ENCODE measurements at places on chromosomes 13 and 19.

DNA sequence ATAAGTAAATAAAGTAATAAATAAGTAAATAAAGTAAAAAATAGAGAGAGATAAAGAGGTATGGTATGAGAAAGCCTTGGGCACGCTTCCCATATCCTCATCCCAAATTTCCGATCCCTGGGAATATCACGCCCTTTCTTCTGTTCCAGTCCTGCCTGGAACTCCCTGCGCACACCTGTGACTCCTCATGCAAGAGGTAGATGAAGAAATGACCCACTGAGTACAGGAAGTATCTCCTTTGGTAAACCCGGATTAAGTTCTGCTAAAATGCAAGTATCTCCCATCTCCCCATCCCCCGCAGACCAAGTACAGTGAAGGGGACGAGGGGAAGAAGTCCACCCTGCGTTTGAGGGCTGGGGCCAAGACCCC is 399 bp upstream of the ZNF136 start:
- DNase-seq = no peak

GRCh38 chr13:35475960-35476943 is at the start of gene MAB21L1:
Gene MAB21L1 (minus strand): TSS chr13:35476689. CDS start chr13:35476138, 551 bp downstream.
- DNase-seq = peak; percentile 50

- DNase-seq = no peak
These were observed 119.2 kb upstream of the SPACA7 start for GRCh38 chr13:112256716-112257494.

GRCh38 chr13:44347301-44347700 is 26.3 kb upstream of the SERP2 start:
- DNase-seq = no peak

DNA sequence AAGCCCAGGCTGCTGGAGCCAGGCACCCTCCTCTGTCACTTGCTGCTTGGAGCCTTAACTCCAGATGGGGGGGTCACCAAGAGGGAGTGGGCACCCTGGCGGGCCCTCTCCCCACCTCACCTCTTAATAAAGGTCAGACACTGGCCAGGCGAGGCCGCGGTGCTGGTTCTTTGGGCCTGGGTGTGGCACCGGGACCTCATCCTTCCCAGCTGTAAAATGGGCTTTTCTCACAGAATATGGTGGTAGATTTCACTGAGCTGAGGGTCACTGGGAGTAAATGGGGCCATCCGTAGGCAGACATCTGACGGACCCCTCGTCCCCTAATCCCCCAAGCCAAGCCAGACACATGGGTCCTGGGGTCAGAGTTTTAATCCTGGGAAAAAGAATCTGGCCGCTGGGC is 14.9 kb downstream of the STAP2 start:
- DNase-seq = no peak

GRCh38 chr19:3970808-3971598 is at the start of gene DAPK3:
Gene DAPK3 (minus strand): TSS chr19:3971099. CDS start chr19:3969735, 1,364 bp downstream.
- peak; percentile 88 for DNase-seq

DNA sequence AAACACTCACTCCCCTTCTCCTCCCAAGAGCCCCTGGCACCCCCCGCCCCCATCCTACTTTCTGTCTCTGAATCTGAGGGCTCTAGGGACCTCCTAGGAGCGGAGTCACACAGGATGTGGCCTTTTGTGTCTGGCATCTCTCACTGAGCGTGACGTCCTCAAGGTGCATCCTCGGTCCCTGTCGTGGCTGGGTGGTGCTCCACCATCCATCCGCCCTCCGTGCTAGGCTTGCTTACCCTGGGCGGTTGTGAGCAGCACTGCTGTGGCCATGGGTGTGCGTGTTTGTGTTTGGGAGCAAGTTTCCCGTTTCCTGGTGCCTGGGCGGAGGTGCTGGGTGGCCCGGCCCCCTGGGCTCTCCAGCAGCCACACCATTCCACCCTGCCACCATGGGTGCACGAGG is 12.2 kb downstream of the PLEKHJ1 start:
- no peak for DNase-seq

DNA sequence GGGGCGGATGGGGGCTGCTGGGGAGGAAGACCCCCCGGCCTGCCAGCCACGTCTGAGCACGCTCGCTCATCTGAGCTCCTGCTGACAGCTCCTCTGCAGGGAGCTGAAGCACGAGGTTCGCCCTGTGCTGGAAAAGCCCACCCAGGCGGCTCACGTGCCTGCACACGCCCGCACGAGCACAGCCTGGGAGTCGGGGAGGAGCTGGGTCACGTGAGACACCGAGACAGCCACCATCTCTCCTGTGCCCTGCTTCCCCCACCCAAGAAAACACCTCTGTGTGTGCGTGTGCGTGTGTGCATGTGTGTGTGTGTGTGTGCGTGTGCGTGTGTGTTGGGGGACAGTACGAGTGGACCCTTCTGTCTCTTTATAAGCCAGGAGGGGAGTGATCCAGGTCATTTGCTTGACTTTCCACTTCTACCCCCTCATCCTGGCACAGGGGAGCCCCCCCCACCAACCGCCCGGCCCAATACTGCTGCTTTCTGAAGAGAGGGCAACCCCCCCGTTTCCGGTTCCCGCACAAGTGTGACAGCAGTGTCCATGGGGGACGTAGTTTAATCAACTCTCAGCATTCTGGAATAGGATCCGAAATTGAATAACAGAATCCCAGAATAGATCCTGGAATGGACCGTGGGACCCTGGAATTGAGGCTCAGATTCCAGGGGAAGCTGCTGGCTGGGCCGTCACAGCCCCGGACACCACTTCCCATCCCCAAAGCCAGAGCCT is 42.5 kb downstream of the CELF5 start:
- DNase-seq = no peak

DNA sequence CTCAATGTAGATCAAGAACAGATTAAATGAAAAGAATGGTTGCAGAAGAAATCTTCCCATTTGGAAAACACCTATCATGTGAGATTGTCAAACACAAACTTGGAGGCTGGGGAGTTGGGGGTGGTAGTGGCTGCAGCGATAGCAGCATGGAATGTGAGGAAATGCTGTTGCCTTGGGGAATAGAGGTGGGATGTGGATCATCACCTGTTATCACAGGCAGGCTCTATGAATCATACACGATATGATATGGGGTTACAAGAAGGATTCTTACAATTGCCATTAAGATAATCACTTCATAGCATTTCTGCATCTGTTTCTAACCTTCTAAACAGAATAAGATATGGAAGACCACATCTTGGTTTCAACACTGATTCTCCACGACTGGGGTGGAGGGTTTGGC is 88.7 kb downstream of the RNASEH2B start:
- DNase-seq = no peak

DNA sequence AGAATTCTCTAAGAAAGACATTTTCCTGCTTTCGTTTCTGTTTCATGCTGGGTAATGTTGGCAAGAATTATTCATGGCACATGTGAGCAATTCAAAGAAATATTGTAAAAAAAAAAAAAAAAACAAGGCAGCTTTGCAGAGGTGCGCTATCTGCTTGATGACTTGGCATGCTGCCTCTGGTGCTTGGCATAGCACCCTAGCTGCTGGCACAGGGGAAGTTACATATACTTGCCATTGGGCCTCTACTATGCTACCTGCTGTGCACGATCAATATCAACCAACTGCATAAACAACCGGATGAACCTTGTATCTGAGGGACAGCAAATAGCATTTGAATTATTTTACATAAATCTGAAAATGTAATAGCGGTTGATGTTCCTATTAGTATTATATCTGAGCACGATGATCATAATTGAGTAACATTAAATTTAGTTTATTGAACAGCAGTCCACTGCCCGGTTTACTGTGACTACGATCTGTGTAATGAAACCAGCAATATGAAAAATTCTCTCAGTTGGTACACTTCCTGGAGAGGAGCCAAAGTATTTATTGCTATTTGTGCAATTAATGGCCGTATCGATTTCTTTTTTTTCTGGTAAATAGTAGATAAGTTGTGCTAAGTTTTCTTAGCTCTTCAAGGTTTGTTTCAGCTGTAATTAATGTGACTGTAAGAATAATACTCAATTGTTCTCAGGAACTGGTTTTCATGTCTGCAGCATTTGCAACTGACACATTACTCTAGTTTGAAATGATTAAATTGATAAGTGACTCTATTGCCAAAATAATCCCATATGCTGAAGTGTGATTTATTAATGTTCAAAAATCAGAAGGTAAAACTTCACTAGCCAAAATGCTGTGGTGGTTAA is 717.3 kb downstream of the DACH1 start:
- DNase-seq = no peak

DNA sequence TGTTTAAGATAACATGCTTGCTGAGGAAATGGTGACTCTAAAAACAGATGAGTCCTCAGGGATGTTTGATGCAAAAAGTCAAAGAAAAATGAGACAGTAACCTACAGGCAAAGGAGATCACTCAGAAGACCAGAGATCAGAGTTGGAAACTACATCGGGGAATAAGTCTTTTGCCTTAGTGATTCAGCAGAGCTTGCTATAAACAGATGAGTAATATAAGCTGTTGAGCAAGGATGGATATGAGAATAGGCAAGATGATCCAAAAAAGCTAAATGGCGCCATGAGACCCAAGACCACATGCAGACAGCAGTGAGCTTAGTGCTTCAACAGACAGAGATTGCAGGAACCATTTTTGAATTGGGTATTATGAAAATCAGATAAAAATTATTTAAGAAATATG is 168.6 kb downstream of the POSTN start:
- no peak for DNase-seq

- DNase-seq = no peak
These were observed at the start of gene SIAH3 for GRCh38 chr13:45851171-45851921. Gene SIAH3 (minus strand): TSS chr13:45851753. CDS start chr13:45851629, 124 bp downstream.

DNA sequence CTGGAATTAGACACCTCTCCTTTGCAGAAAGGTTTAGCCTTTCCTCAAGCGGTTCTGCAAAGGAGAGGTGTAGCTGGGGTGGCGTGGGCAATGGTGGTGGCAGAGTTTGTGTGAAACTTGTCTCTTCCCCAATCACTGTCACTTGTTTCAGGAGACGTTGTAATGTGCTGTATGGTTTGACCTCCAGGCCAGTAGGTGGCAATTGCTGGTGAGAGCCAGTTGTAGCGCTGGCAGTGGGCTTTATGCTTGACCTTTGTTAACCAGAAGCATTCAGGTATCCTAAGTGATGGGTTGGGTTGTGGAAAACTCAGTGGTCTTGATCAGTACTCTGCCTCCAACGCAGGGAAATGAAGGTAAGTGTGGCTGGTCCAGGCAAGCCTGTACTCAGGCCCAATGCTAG is 12.7 kb upstream of the LILRA5 start:
- no peak for DNase-seq

DNA sequence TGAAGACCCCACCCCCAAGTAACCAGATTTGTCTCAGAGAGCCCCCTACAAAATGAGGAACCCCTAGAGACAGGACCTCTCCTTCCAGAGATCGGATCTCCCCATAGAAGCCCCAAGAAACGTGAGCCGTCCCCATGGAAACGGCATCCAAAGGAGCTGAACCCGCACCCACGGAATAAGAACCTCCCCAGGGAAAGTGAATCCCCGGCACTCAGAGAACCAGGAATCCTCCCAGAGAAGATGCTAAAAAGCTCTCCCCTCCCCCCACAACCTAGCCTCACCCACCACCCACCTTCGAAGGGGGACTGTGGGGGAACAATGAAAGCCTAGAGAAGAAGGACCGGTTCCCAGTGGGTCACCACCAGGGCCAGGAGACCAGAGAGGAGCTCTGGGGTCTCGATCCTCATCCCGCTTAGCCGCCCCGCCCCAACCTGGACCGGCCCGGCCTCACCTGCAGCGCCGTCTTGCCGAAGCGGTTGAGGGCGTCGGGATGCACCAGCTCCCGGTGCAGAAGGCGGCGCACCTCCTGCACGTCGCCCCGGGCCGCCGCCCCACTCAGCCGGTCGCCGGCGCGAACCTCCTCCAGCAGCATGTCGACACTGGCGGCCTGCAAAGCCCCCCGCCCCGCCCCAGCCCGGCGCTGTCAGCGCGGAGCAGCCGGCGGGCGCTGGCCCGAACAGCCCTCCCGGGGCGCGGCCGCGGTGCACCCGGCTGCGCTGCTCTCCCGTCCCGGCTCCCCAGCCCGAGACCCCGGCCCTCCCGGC is 535 bp downstream of the CDKN2D start:
- DNase-seq = no peak

DNA sequence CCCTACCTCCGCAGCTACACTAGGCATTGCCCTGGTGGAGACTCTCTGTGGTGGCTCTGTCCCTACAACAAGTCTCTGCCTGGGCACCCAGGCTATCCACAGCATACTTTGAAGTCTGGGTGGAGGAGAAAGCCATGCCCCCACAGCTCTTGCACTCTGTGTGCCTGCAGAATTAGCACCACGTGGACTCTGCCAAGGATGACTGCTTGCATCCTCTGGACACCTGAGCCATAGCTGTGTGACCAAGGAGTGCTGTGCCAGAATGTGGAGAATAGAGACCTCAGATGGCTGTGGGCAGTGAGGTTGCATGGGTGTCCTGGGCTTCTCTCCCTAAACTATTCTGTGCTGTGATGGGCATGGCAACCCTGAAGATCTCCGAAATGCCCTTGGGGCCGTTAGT is 21.2 kb upstream of the MCF2L start:
- no peak for DNase-seq

DNA sequence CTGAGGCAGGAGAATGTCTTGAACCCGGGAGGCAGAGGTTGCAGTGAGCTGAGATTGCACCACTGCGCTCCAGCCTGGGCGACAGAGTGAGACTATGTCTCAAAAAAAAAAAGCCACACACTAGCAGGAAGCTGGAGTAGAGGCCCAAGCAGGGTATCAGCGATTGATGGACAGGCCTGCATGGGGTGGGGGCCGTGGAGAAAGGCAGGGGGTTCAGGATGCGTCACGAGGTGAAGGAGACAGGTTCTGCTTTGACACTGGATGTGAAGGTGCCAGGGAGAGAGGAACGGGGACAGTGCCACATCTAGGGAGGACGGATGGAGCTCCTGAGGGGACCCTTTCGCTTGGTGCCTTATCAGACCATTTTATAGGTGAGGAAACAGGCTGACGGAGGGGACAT is 7.1 kb downstream of the COLGALT1 start:
- DNase-seq = no peak

GRCh38 chr13:106163426-106163825 is 372.0 kb downstream of the EFNB2 start:
- no peak for DNase-seq

- no peak for DNase-seq
These were observed 63.1 kb downstream of the ZNF100 start for GRCh38 chr19:21704320-21704719.

GRCh38 chr19:13932911-13933393 is 5.3 kb downstream of the PODNL1 start:
- DNase-seq = peak; percentile 8

GRCh38 chr13:92097337-92097903 is 699.0 kb downstream of the GPC5 start:
- no peak for DNase-seq

DNA sequence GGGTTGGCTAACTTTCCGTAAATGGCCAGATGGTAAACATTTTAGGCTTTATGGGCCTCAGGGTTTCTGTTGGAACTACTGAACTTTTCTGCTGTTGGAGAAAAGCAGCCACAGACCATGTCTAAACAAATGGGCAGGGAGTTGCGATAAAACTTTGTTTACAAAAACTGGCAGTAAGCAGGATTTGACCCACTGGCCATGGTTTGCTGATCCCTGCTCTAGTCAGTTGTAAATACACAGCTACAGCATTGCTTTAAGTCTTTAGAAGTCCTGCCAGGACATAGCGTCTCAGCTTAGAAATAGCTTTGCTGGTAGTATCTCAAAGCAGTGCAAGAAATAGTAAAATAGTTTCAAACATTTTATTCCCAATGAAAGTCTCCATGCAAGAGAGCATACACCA is 88.4 kb downstream of the NALCN start:
- DNase-seq = no peak

- DNase-seq = no peak
These were observed 6.3 kb upstream of the RXFP2 start for GRCh38 chr13:31733066-31733465.

- DNase-seq = no peak
These were observed 39.2 kb upstream of the CYP2A7 start for GRCh38 chr19:40921005-40921897.

GRCh38 chr19:14475251-14476073 is at the start of gene PTGER1:
Gene PTGER1 (minus strand): TSS chr19:14475354. CDS start chr19:14474320, 1,034 bp downstream.
- DNase-seq = peak; percentile 77
